ENCODE measurements at places on chromosomes 4 and X.

- DNase-seq, result no peak
Observed at GRCh38 chr4:3461515-3462291, 1.4 kb upstream of the DOK7 start.

GRCh38 chr4:156294577-156294976, 340.9 kb upstream of the CTSO start:
- no peak for DNase-seq

DNA sequence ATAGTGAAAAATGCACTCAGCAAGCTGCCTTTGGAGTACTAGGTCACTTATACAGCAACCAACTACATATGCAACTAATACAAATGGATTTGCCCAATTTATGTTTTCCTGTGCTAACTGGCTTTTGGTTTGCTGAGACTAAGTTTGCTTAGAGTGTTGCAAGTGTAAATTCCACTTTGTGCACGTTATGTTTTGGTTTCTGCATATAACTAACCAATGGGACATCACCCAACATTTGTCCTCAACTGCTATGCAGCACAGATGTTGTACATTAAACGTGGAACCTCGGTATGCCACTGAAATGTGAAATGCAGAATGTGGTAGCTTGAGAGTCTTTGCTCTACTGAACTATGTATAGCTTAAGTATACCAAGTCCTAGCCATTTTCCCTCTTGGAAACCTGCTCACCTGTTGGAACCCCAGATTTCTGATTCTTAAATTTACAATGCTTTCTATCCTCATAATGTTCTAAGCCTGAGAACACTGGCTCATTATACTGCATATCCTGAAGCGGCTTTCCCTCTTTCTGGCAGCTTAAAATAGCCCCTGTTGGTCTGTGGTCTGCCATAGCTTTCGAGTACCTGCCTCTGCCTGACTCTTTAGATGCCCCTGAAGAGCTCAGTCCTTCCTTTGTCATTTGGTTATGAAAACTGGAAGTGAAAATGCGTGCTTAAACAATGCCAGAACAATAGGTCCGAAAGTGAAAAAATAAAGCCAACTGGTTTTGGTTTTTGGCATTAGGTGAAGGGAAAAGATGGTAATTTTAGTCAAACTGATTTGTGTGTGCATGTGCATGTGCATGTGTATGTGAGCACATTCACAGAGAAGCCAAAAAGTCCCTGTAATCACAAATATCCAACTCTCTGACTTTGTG, 158.0 kb downstream of the SH2D1A start:
- DNase-seq, result no peak

- no peak for DNase-seq
Observed at GRCh38 chrX:56554870-56555269, 8.6 kb upstream of the UBQLN2 start.

- no peak for DNase-seq
Observed at GRCh38 chr4:78781139-78781538, 5.0 kb downstream of the BMP2K start.

DNA sequence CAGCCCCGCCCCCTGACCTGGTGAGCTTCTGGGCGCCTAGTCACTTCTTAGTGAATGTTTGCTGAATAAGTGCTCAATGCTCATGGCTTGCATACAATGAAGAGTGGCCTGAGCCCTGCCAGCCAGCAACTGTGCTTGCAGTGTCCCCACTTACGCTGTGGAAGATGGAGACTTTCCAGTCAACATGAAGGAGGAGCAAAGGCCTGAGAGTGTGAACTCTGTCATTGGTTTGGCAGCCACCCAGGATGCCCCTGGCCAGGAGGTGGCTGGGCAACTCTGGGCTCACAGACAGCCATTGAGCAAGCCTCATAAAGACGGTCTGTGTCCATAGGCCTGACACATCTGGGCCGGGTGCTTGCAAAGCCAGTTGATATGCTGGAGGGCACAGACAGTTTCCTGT, 72.1 kb upstream of the MAMLD1 start:
- DNase-seq, result no peak

GRCh38 chr4:56684320-56685050, 3.4 kb upstream of the HOPX start:
- DNase-seq, result no peak

- DNase-seq, result no peak
Observed at GRCh38 chr4:104915864-104916263, 230.8 kb upstream of the TET2 start.

DNA sequence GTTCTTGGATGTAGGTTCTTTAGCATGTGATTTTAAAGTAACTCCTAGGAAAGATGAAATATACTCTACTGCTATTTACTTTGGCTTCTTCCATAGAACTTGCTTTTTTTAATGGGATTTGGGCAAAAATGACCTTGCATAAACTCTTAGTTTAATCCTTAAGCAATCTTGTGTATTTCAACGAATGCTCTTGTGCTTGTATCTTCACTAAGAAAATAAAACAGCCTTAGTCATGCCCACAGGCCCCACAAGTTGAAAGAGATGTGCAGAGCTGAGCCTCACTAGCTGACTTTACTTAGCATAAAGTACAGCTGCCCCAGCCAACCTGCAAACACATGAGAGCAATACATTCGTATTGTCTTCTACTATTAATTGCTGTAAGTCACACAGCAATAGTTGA, 1609.2 kb downstream of the STIM2 start:
- no peak for DNase-seq

- DNase-seq, result no peak
Observed at GRCh38 chr4:99458911-99459447, 23.8 kb upstream of the ADH7 start.

DNA sequence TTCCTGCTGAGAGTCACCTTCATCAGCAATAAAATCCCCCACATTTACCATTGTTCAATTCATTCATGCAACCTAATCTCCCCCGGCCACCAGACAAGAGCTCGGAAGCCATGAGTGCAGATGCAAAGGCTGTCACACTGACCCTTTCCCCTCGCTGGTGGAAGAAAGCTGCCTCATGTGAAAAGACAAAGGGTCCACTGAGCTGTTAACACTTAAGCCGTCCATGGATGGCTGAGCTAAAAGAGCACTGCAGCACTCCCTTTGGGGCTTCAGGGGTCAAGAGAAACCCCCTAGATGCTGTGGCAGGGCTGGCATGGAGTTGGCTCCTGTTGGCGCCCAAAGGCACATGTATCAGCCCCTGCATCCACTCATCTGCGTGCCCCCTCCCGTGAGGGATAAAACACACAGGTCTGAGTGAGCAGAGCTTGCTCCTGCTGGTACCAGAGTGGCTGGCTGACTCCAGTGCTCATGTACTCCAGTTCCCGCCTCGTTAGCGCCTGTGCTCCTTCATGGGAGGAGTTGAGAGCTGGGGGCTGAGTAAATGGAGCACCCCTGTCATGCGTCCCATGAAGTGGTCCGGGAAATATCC, 216.5 kb downstream of the PDHA2 start:
- no peak for DNase-seq
